ENCODE measurements at places on chromosomes 3 and 15.

- DNase-seq = no peak
These were observed 11.4 kb downstream of the ACAA1 start for GRCh38 chr3:38125305-38126120.

DNA sequence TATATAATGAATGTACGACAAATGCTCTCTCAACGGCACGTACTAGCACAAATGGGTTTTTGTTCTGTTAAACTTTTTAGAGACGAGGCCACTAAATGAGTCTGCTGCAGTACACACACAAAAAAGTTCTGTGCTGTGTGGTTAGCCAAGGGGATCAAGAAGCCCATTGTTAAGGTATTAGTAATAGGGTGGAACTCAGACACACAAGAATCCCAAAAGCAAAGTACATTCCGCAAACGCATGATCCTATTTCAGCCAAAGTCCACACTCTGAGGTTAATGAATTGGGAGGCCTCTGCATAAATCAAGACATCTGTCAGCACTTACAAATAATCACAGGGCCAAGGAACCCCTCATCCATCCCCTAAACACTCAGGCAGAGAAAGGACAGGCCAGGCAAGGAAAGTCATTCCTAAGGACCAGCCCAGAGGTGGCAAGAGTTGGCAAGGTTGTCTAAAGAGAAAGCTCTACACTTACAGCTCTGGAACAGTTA is 12.1 kb downstream of the OSBPL10 start:
- no peak for DNase-seq

GRCh38 chr3:124447845-124448244 is 282.4 kb upstream of the UMPS start:
- no peak for DNase-seq

DNA sequence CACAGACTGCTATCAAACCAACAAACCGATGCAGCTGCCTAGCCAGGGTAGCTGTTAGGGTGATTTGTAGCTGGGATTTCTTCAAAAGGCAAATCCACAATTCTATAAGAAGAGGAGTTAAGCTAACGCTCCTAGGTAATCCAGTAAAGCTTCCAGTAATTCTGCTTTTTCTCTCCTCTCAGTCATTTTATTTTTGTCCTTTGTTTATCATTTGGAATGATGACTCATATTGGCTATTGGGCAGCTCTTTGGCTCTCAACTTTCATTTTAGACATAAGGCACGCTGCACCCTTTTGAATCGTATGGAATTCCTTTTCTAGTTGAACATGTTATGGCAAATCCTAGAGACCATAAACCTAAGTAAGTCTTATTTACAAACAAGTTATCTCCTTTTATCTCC is 53.2 kb upstream of the PPARG start:
- DNase-seq = no peak

DNA sequence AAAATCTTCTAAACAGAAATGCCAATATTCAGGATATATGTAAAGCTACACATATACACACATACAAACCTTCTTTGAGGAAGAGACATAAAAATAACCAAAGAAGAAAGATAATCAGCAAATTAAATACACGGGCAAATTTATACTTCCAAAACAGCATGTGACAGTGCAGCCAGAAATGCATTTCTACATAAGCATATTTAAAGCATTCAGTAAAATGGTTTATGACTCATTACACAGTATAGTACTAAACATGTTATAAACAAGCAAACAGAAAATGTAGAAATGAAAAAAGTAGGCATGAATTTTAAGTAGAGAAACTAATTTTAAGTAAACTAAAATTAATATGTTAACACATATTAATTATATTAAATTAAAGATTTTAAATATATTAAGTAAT is 1717.2 kb downstream of the OTOL1 start:
- DNase-seq = no peak

DNA sequence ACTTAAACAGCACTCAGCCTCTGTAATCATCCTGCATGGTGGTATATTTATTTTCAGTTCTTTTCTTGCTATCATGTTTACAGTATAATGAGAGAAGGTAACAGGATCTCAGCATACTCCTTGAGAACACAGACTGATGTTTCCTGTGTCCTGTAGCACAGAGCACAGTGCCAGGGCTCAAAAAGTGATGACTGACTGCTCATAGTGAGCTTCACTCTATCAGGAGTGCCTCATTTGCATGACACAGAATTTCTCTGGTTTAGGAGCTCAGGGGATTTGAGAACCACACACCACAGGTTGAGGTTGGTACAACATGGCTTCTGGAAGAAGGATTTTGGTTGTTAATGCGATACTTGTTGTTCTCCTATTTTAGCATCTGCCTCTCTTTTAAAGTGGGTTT is 68.5 kb upstream of the SLC2A2 start:
- no peak for DNase-seq

DNA sequence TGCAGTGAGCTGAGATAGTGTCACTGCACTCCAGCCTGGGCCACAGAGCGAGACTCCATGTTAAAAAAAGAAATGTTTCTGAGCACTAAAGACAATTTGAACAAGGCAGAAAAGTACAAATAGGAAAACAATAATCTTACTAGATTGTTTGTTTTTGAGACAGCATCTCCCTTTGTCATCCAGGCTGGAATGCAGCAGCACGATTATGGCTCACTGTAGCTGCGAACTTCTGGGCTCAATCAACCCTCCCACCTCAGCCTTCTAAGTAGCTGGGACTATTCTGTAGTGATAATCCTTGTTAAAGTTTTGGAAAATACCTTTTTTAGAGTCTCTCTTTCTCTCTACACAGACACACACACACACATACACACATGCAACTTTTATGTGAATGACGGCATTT is 107.1 kb downstream of the LPP start:
- no peak for DNase-seq

DNA sequence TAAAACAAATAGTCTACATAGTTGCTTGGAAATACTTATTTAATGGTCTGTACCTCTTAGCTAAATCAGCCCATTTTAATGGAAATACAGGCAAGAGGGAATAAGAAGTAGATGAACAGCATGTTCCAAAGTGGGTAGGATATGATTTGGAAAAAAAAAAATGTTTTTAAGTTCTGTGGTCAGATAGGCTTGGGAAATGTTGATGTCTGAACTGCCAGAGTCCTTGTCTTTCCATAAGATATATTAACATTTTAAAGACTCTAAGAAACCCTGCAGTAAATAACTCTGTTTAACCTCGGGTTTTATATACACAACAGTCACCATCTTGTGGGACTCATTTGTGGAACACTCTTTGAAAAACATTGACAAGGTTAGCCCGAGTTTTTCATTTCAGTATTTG is 40.0 kb upstream of the PTPN23 start:
- DNase-seq = no peak

GRCh38 chr15:58420579-58421043 is 11.2 kb upstream of the LIPC start:
- no peak for DNase-seq

- DNase-seq = no peak
These were observed 69.3 kb downstream of the ADAMTSL3 start for GRCh38 chr15:83723216-83723615.

DNA sequence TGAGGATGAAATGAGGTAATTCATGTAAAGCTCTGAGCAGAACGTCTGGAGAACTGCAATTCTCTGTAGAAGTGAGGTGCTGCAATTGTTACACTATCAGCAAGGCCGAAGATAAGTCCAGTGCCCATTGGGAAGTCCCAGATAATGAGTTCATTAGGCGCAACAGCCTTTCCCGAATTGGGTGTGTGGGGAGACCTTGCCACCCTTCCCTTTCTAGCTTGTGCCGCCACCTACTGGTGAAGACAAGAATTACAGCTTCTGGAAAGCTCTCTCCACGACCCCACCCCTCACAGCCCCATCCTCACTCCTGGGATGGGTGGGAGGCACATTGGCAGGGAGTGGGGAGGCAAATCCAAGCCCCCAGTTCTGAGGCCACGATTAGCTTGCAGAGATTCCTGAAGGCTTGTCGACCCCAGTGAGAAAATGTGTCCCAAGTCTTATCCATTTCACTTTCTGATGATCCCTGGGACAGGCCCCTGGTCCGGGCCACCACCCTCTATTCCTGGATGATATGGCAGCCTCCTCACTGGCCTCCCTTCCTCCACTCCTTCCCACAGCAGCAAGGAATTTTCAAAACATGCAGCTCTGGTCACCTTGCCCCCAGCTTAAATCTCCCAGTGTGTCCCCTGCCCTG is 36.4 kb downstream of the FAM3D start:
- no peak for DNase-seq

GRCh38 chr3:123562547-123562946 is 22.3 kb downstream of the HACD2 start:
- DNase-seq = no peak

GRCh38 chr3:169228522-169228921 is 435.0 kb downstream of the MECOM start:
- no peak for DNase-seq

GRCh38 chr15:86183596-86184491 is 104.2 kb downstream of the AGBL1 start:
- no peak for DNase-seq

- no peak for DNase-seq
These were observed 11.4 kb upstream of the PEX5L start for GRCh38 chr3:180048103-180048502.

DNA sequence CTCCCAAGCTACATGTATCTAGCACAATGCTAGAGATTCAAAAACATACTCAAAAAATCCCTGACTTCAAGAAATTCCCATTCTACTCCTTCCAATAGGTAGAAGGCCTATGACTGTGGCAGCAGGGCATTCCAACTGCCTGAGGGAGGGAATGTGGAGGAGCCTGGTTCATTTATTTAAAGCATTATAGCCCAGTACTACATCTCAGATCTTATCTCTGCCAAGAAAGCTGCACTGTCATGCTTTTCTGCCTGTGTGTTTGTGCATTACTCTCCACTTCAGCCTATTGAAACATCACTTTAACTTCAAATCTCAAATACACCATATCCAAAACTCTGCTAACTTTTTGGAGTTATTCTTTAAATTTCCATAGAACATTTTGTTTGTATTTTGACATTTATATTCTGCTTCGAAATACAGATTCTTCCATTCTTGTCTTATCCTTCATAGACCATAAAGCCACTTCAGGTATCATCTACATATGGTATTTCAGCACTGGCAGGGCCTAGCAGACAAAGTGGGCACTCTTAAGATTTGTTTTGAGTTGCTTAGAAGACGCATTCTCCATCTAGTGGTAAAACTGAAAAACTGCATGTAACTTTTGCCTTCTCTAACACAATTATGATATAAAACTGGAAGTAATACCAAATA is 59.1 kb upstream of the NEDD4 start:
- peak; percentile 9 for DNase-seq

- no peak for DNase-seq
These were observed 804.6 kb downstream of the EPHA3 start for GRCh38 chr3:89912031-89912430.

- no peak for DNase-seq
These were observed 103.7 kb downstream of the CADPS start for GRCh38 chr3:62771331-62772072.

- no peak for DNase-seq
These were observed 88.2 kb upstream of the ABI3BP start for GRCh38 chr3:101081446-101081845.

- peak; percentile 48 for DNase-seq
These were observed 76.0 kb downstream of the TAMM41 start for GRCh38 chr3:11770477-11771391.

DNA sequence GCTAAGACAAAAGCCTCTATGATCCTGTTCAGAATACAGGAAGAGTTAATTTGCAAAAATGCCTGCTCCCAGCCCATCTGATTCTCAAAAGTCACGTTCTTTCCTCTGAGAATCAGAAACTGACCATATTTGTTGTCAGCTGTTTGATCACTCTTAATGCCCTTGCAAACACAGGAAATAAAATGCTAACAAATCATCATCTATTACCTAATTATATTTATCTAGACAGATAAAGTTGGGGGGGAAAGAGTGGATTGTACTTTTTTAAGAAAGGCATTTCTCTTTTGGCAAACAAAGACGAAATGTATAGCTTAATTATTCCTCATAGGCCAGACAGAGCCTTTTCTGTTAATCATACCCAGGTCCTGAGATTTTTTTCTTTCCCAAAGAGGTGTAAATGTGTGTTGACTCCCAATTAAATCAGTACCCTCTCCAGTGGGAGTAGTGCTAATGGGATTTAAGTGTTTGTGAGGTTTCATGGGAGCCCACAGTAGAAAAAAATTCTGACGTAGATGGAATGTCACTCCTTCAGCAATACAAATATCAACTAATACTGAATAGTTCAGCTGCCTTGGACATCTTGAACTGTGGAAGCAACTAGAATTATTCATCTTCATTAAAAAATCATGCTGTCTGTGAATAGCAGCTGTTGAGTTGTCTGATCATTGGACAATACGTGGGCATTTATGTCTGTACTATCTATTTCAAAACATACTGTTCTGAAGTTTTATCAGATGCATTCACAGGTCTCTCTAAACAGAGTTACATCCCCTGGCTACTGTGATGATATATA is 22.5 kb upstream of the BNIP2 start:
- DNase-seq = no peak

GRCh38 chr3:71226565-71227269 is 356.8 kb downstream of the FOXP1 start:
- DNase-seq = no peak

GRCh38 chr15:64185146-64185911 is 22.5 kb upstream of the PPIB start:
- no peak for DNase-seq

GRCh38 chr15:64092864-64093626 is 593 bp downstream of the CIAO2A start:
- no peak for DNase-seq

DNA sequence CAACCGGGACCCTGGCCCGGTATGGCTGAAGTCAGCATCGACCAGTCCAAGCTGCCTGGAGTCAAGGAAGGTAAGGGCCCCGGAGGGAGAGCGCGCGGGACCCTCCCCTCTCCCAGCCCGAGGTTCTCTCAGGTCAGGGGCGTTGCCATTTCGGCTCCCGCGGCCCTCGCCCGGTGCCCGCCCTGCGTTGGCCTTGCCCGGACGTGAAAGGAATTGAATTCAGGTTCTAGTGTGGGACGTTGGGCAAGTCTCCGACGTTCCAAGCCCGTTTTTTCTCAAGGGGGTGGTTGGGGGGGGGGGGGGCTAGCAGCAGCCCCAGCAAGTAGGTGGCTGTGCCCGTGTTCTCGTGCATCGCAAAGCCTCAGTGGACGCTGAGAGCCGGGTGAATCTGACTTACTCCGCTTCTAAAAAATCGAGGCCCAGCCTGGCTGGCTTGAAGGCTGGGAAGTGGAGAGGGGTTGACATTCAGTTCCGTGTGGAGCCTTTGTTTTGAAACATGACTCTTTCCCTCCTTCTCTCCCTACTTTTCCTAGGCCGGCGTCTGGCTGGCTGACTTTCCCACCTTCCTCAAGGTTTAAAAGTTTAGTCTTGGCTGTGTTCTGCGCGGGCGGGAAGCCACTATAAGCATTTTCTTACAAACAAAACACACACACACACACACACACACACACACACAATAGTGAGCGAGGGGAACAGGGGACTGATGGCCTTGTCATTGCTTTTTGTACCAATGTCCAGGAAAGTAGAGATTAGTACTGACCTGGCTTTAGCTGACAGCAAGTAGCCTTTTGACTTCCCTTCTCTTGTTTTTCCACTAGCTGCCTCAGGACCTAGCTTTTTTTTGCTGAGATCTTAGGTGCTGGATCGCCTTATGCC is at the start of gene UTS2B:
TSS of gene UTS2B (minus strand) at position 873 of the 876 bp plus-strand sequence. CDS start 48,337 bp downstream, outside the sequence.
- DNase-seq = no peak
